ENCODE measurements at places on chromosomes 4 and X. TPM values are rescaled to one million over a fixed set of nuclear protein-coding genes. Genes with fewer than 3 reads are reported as not detected.
A peak's percentile ranks its signal among the peaks of the same experiment; 100 is the strongest.

DNA sequence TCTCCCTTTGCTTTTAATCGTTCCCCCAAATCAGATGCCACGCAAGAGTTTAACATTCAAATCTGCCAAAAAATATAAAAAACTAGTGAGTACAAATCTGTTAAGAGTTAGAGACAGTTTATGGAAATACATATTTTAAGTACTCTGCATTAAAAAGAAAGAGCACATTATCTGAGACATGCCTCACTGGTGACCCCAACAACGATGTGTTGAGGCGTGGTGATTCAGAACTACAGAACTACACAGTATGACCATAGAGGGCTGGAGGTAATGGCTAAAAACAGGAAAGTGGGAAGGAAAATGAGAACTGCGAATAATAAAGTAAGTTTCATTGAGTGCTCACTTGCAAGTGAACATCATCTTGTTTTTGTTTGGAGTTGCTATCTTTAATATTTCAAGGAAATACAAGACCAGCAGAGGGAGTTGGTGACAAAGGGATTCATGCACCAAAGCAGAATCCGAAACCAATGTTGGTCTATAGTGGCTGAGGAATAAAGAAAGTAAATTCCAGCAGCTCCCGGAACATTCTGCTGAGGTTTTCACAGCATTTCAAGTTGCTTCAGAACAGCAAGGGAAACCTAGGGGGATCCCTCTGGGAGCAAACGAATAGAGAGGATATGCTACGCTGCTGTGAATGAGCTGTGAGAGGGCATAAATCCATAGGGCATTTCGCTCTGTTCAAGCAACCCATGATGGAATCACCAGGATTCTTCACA, 92.2 kb downstream of the DCHS2 start:
- peak; percentile 59 for DNase-seq

DNA sequence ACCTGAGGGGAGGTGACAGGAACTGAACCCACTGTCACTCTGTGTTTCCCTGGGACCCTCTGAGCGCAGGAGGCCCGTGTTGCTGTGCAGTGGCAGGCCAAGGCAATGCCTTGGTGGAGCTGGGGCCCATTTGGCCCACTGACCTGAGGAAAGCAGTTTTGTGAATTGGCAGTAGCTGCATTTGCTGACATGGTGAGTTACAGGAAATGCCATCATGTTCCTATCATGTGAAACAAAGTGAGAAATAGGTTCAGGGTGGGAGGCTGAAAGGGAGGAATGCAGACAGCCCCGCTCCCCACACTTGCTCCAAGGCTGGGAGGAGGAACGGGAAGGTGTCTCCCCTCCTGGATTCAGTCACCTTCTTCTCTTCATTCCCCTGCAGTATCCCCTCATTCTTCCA, 146.1 kb downstream of the PTTG2 start:
- DNase-seq: no peak

Gene KCNIP4
- polyA plus RNA-seq: 14.5 TPM

- peak; percentile 86 for DNase-seq
These were observed 35.2 kb downstream of the SEPTIN11 start for GRCh38 chr4:76984788-76985211.

DNA sequence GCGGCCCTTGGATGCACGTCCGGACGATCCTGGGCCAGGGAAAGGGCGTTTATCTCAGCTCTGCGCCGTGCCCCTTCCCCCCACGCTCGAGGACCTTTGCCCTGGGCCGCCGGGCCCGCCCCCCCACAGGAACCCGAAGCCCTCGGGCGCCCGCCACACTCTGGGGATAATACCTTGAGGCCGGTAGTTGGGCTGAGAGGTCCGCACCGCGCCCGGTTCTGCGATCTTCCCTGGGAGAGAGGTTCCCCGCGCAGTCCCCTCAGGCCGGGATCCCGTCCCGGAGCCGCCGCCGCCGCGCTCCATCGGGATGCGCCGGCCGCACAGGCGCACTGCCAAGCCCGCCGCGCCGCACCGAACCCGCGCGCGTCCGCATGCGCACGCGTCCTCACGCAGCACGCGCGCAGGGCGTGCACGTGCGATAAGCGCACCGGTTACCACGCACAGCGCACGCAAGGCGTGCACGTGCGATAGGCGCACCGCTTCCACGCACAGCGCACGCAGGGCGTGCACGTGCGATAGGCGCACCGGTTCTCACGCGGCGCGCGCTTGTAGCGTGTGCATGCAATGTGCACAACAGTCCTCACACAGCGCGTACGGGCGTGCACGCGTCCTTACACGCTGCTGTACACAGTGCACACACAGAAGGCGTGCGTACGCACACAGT, at the start of gene MAP7D2:
Gene MAP7D2, minus strand, starts transcription at position 331 of the 664 bp plus-strand sequence. Its CDS starts 28 bp downstream, at position 303.
- no peak for DNase-seq

GRCh38 chr4:148778980-148779675, 336.9 kb upstream of the NR3C2 start:
- no peak for DNase-seq

Measured in right renal cortex interstitium (tissue), 3 donors.